Body of pancreas (tissue), 4 donors: ENCODE measurements at places on chromosomes 4 and X. TPM values are rescaled to one million over a fixed set of nuclear protein-coding genes. Genes with fewer than 3 reads are reported as not detected.

The HGFAC gene
- 0.78 TPM for total RNA-seq

The ZMAT1 gene
- total RNA-seq: 12.5 TPM

The TMEM271 gene
- total RNA-seq: not detected

- no peak for DNase-seq
Observed at GRCh38 chr4:147799986-147800555, 68.2 kb downstream of the ARHGAP10 start.

GRCh38 chr4:173766171-173766600 is 236.2 kb upstream of the HAND2 start:
- DNase-seq: no peak

DNA sequence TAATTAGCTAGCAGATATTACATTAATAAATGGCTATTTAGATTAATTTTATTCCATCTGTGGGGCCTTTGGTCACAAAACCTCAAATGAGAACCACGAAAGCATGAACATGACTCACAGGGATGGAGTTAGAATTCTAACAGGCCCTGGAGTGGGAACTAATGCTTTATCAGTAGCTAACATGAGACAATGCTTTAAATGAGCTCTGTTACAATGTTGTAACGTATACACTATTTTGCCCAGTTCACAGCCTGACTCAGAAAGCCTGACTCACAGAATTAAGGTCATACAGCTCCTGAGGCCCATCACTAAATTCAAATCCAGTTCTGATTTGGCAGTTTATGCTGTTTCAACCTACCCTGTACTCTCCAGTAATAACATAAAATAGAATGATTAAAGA is 23.2 kb downstream of the VEGFC start:
- no peak for DNase-seq
